Hematopoietic multipotent progenitor cell treated with erythropoietin and hydrocortisone succinate and interleukin-3 and kit ligand, for 6 days (in vitro differentiated cells): ENCODE measurements at places on chromosomes 16 and 17.

- no peak for DNase-seq
These were observed 26.2 kb upstream of the PMFBP1 start for GRCh38 chr16:72198021-72198711.

DNA sequence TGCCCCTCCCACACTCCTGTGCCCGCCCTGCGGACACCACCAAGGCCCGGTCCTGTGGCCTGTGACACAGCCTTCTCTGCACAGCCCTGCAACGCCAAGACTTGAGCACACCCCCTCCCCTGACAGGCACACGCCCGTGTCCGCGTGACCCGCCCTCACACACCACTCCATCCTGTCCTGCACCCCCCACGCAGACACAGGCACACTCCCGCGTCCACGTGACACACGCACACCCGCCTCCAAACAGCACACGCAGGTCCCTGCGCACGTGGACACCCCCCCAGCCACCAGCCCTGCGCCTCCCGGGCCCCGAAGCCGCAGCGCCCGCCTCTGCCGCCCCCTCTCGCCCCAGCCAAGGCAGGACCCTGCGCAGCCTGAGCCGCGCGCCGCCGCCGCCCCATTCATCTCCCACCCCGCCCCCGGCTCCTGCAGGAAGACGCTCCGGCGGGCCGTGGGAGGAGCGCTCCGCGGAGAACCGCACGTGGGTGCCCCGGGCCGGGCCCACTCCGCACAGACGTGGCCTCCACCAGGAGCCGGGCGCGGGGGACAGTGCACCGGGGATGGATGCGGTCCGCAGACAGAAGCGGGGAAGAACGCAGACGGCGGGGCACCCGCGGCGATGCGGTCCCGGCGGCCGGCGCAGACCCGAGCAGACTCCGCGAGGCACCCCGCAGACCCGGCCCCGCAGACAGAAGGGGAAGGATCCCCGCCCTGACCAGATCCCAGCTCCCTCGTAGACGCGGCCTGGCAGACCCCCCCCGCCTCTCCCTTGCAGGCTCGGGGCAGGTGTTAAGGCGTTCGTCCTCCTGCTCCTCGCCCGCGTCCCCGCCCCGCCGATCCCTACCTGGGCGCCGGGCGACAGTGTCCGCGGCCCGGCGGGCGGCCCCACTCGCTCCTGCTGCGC is 506 bp downstream of the CAMKK1 start:
- DNase-seq, result peak; percentile 74

DNA sequence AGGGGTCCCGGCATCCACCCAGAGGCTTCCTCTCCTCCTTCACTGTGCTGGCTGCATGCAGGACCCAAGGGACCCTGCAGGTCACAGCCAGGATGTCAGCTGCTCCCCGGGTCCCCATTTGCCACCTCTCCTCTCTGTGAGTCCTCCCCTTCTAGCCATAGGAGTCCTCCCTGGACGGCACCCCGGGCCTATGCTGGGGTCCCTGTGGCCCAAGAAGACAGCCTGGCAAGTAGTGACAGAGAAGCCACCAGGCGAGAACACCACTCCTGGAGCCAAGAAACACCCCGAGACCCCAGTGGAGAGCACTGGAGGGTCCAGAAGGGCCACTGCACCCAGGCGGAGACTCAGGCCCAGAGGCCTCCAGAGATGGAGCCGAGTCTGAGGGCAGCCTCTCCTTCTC is 44.1 kb downstream of the LMF1 start:
- no peak for DNase-seq

DNA sequence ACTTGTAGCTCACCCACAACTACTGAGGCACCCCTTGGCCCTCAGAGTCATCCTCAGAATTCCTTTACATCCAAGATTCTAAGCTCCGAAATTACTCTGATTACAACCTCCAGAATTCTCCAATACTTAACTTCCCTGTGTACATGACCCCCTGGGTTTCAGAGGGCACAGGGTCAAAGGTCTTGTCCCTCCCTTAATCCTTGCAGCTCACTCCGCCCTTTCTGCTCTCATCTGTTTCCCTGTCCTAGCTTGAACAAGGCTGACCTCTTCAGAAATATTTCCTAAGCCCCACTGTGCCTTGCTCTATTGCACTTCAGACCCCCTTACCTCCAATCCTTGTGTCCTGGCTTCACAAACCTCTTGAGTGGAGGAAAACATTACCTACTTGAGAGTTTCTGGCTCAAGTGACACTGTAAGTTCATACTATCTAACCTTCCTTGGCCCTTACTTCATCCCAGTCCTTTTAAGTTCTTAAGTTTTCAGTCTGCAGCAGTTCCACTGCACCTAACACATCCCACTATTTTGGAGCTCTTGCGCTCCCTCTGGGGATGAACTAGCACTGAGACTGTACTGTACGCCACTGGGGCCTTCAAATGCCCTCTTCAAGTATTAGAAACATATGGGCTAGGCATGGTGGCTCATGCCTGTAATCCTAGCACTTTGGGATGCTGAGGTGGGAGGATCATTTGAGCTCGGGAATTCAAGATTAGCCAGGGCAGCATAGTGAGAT is 6.2 kb downstream of the N4BP1 start:
- DNase-seq, result no peak

GRCh38 chr16:89623511-89624261 is 10.2 kb downstream of the DPEP1 start:
- no peak for DNase-seq

DNA sequence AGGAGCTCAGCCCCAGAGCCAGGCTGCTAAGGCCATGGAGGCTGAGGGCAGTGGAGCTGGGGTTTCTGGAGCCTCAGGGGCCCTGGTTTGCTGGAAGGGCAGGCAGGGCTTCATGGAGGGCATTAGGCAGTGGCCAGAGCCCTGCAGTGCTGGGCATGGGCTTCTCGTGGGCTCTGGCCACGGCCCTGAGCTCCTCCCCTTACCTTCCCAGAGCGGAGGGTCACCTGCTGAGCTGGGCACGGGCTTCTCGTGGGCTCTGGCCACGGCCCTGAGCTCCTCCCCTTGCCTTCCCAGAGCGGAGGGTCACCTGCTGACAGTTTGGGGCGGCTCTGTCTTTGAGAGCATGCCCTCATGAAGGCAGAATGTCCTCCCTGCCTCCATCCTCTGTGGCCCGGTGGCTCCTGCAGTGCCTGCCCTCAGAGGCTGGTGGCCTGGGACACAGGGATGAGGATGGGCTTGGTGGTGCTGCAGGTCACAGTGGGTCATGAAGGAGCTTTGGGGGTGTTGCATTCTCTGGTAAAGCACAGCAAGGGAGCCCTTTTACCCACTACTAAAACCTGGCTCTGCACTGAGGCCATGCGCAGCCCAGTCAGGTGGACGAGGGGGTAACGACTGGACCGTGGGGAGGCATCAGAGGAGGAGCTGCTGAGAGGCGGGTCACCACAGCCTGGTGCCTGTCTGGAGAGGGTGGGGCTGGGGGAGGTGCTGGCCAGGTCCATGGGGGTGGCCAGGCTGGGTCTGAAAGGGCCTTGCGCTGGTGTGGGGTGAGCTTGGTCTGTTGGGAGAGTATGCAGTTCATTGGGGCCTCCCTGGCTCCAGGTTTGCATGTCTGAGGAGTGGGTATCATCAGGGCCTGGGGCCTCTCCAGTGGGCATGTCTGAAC is 2.9 kb upstream of the RNPS1 start:
- DNase-seq, result no peak
